ENCODE measurements at places on chromosomes 12 and 14.
A peak's percentile ranks its signal among the peaks of the same experiment; 100 is the strongest.

DNA sequence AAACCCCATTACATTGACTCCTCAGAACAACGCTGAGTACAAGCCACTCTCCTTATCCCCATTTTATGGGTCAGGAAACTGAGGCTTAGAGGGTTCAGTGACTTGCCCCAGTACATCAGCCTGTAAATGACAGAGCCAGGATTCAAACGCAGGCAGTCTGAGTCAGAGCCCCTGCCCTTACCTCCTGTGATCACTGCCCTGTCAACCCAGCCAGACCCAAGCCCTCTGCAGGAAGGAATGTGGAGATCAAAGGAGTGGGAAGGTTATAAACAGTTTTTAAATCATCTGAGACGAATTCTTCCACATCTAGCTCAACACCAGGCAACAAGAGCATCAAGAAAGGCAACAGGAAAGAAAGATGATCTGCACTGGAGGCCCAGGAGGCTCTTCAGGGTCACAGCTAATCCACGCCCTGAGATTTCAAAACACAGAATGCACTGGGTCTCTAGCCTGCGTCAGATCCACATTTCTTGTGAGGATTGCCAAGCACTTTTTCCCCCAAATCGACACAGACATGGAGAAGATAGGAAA, 38.5 kb downstream of the SPTB start:
- DNase-seq: no peak

GRCh38 chr12:59780605-59781135, 184.8 kb downstream of the SLC16A7 start:
- no peak for DNase-seq

DNA sequence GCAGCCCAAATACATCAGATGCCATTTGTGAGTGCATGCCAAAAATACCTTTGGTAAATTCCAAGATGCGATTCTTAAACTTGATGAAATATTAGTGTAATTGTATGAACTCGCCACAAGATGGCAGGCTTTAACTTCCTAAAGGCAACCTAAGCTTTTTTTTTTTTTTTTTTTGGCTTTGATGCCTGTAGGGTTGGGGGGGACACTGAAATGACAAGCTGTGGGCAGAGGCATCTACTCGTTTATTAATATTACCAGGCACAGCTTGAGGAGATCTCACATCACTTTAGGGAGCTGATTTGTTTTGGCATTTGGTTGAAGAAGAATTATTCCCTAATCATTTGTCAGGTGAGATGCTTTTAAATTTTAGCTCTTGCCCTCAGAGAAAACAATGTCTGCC, 126.7 kb upstream of the CCDC196 start:
- DNase-seq: peak; percentile 39

DNA sequence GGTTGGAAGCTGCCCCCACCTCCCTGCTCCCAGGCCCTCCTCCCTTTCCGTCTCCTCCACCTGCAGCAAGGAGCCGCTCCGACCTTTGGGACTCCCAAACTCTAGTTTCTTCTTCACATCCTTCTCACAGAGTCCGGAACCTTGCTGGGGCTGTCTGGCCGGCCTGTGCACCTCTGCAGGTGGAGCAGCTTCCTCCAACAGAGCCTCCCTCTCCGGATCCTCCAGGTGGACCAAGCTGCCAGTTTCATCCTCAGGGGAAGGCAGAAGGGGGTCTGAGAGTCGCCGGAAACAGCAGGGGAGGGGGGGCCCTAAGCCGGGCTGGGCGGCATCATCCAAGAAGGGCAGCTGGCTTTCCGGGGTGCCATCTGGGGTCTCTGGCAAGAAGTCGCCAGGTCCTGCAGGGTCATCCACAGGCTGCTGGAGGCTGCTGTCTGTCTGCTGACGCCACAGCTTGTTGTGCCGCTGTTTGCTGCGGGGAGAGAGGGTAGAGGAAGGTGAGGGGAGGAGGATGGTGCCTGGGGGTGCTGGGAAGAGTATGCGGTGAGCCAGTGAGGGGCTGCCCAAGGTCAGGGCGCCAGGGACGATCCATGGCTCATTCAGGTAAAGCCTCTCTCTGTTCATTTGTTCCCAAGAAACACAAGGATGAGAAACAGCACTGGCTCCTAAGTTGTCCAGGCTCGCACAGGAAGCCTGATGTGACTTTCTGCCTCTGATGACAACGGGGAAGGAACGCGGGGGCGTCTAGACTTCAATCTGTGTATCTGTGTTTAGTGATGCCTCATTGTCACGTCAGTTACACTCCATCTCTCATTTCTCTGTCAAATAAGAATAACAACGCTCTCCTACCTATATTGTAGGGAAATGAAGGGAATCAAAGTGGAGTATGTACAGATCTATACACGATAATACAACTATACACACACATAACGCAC, 61.3 kb upstream of the CORO1C start:
- no peak for DNase-seq

DNA sequence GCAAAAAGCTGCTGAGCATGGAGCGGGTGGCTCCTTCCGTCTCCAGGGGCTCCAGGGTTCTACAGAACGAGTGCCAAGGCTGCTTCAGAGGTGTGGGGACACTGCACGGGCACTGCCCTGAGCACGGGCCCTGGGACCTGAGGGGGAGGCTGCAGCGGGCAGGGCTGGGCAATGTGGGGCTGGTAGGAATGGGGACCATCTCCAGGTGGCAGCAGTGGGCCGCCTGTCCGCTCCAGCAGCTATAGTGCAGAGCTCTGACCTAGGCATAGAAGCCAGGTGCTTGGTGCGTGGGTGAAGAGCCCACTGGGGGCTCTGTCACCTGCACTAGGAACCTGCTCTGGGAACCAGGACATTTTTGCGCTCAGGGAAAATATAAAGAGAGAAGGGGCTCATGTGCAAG, 22.3 kb downstream of the HDAC7 start:
- peak; percentile 59 for DNase-seq

GRCh38 chr12:108296945-108297344, 42.2 kb downstream of the CMKLR1 start:
- DNase-seq: no peak

DNA sequence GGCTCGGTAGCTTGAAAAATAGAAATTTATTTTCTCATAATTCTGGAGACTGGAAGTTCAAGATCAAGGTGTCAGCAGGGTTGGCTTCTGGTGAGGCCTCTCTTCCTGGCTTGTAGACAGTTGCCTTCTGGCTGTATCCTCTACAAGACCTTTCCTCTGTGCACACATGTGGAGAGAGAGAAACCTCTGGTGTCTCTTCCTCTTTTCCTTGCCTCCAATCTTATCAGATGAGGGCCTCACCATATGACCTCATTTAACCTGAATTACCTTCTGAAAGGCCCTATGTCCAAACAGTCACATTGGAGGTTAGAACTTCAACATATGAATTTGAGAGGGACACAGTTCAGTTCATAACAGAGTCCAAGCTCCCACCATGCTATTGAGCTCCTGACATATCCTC, 166.4 kb downstream of the TTC8 start:
- no peak for DNase-seq

DNA sequence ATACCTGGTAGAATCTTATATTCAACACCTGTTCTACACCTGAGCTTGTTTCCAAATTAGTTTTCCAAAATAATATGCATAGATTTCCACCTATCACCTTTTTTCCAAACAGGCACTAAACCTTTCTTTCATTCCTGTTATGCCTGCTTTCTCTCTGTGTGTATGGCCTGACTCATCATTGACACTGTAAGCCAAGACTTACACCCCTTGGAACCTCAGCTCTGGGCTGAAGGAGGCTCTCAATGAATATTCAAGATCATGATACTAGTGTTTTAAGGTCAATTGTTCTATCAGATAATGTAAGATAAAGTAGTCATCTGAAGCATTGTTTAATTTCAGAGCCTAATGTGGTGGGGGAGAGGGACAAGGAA, 1193.3 kb downstream of the FLRT2 start:
- DNase-seq: no peak

DNA sequence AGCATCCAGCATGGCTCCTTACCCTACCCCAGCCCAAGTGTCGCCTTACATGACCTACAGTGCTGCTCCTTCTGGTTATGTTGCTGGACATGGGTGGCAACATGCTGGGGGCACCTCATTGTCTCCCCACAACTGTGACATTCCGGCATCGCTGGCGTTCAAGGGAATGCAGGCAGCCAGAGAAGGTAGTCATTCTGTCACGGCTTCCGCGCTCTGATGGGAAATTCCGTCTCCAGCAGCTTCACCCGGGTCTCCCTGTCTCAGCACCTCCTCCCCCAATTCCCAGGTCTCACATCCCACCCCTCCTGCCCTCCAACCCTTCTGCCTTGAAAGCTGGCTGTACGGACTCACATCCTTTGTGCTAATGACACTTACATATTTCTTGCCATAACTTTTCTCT, 14.6 kb downstream of the PAX9 start:
- no peak for DNase-seq

- DNase-seq: no peak
Measured at GRCh38 chr14:71322655-71323250, 415.5 kb downstream of the PCNX1 start.
